ENCODE measurements at places on chromosomes 2 and 18. TPM values are rescaled to one million over a fixed set of nuclear protein-coding genes. Genes with fewer than 3 reads are reported as not detected.

- no peak for DNase-seq
Observed at GRCh38 chr2:69742322-69742952, 503 bp downstream of the ANXA4 start.

- DNase-seq, result peak; percentile 29
Observed at GRCh38 chr18:12516049-12516630, 108.4 kb downstream of the PRELID3A start.

- no peak for DNase-seq
Observed at GRCh38 chr2:129237966-129238725, 741.3 kb upstream of the RAB6C start.

DNA sequence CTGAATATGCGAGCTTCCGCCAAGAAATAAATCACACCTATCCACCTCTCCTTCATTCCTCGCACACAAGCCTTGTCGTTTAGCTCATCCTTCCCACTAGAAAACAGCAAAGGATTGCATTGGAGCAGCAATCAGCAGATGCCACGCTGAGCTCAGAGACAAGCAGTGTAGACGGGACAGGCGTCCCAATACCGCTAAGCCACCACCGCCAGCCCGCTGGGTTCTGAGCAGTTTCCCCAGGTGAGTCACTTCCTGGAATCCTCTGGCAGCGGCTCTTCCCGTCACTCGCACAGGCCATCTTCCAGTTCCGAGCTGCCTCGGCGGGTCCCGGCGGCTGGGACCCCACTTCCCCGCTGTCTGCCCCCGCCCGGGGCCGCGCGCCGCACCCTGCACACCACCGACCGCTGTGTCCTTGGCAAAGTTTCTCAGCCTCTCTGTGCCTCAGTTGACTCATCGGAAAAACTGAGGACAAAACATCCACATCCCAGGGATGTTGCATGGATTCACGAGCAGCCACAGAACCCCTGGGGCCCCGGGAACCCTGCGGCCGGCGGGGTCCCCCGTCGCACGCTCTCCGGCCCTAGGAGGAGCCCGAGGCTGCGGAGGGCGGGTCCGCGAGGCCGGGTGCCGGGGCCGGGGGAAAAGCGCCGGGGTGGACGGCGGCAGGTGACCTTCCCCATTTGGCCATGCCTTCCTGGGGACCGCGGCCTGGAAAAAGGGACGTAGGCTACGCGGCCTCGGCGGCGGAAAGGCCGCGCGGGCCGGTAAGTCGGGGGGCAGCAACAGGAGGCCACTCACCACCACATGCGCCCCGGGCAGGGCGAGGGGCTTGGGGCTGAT lies 573 bp downstream of the KDSR start:
- DNase-seq, result peak; percentile 87

GRCh38 chr2:216914491-216914890 lies 54.6 kb upstream of the TNP1 start:
- no peak for DNase-seq

GRCh38 chr2:122150524-122151280 lies 395.3 kb downstream of the TSN start:
- DNase-seq, result no peak

GRCh38 chr2:64137567-64137966 lies 6.7 kb downstream of the PELI1 start:
- DNase-seq, result no peak

DNA sequence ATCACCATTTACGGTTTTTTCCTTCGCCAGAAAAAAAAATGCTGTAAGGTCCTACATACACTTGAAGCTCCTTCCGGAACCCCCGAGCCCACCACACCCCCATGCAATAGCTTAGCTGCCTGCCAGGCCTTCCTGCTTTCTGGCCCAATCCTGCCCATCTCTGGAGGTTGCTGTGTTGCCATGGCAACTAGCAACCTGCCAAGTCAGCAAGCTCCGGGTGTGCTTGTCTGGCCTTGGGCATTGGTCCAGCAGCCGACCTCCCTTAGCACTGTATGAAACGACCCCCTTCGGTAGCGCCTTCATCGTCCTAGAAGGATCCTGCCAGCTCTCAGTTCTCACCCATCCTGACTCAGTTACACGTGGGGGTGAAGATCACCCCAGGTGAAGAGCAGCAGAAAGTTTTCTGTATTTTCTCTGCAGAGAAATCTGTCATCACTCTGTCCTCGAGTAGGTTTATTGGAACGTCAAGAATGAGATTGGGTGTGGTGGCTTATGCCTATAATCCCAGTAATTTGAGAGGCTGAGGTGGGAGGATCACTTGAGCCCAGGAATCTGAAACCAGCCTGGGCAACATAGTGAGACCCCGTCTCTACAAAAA lies 47.4 kb upstream of the MTCL1 start:
- no peak for DNase-seq

DNA sequence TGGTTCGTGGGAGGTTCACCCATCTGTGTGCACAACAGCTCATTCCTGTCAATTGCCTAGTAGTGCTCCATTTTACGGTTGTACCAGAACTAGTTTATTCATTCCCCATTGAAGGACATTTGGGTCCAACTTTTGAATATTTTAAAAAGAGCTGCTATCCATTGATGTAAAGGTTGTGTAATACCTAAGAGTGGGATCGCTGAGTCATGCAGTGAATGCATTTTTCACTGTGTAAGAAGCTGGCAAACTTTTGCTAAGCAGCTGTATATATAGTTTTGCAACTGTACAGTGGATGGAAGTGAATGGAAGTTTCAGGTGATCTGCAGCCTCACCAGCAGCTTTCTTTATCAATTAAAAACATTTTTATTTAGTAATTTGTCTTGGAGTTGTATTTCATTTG lies 104.5 kb downstream of the DCDC2C start:
- no peak for DNase-seq

GRCh38 chr2:109648041-109648527 lies 33.9 kb downstream of the SOWAHC start:
- peak; percentile 78 for DNase-seq

- no peak for DNase-seq
Observed at GRCh38 chr2:206408323-206409320, 34.7 kb upstream of the ADAM23 start.

DNA sequence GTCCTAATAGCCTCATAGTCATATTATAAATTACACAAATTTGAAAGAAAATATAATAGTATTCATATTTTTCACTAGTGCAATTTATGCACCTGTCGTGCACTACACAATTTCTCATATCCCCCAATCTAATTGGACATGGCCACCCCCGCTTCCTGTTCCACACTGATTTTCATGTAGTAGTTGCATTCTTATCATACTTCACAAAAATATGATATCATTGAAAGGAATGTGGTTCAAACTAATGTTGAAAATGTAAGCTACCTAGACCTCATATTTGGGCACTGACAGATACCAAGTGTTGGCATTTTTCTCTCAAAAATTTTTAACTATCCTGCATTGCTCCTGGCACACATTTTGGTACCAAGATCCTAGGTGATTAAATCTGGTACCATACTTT lies 985.5 kb upstream of the POU3F3 start:
- no peak for DNase-seq

DNA sequence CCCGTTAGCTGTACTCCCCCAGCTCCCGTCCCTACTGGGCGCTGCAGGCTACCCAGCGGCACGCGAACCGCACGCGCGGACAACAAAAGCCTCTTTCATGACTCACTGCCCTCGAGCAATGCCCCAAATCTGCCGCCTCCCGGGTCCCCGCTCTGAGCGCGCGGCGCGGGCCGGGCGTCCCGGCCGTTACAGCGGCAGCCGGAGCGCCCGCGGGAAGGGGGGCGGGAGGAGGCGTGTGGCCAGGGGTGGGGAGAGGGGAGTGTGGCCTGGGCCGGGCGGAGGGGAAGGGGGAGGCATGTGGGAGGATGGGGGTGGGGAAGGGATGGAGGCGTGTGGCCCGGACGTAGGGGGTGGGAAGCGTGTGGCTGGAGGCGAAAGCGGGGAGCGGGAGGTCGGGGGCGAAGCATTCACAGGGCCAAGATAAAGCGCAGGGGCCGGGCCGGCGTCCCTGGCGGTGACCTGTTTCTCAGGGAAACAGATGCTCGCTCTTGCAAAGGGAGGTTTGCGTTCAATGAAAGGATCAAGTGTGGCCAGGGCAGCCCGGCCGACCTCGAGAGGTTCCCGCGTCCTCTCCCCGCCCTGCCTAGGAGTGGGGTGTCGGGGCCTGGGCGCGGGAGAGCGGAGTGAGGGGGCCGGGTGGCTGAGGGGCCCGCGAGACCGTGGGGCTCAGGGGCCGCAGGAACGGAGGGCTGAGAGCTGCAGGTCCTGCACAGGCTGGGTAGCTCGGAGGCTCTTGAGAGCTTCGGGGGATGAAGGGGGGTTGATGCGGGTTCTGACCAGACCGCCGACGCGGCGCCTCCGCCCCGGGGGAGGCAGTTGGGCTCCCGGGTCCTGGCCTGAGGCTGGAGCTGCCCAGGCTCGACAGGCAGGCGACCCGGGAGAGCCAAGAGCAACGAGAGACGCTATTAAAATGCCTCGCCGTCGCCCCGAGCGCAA lies 3.5 kb upstream of the NEUROD1 start:
- peak; percentile 68 for DNase-seq

DNA sequence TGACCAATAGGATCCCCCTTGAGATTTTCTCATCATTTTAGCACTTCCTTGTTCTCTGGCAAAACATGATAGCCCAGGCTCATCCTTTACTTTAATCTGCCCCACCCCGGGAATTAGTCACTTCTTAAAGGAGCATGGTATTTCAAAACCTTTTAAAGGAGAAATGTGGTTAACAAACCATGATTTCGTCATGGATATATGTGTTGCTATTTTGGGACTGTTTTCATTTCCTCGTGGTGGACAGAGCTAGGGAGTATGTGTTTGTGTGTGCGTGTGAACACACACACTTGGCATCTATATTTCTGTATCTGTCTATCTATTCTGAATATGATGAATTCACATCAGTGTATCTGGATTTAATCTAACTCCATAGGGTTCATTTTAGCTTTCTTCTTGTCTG lies 128.1 kb downstream of the BIRC6 start:
- DNase-seq, result peak; percentile 53

DNA sequence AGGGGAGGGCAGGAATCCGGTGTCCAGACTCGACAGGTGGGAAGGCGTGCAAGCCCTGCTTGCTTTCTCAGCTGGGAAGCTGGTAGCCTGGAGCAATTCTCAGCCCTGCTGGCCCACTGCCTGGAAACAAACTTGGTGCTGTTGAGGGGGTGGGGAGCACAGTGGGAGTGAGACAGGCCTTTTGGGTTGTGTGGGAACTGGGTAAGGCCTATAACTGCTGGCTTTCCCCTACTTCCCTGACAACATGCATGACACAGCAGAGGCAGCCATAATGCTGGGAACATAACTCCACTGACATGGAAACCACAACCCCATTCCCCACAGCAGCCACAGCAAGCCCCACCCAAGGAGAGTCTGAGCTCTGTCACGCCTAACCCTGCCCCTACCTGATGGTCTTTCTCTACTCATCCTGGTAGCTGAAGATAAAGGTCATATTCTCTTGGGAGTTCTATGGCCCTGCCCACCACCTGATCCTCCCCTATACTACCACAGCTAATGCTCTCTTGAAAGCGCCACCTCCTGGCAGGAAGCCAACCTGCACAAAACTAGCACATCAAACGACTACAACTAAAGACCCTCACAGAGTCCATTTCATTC lies 122.9 kb upstream of the ACVR1C start:
- no peak for DNase-seq

DNA sequence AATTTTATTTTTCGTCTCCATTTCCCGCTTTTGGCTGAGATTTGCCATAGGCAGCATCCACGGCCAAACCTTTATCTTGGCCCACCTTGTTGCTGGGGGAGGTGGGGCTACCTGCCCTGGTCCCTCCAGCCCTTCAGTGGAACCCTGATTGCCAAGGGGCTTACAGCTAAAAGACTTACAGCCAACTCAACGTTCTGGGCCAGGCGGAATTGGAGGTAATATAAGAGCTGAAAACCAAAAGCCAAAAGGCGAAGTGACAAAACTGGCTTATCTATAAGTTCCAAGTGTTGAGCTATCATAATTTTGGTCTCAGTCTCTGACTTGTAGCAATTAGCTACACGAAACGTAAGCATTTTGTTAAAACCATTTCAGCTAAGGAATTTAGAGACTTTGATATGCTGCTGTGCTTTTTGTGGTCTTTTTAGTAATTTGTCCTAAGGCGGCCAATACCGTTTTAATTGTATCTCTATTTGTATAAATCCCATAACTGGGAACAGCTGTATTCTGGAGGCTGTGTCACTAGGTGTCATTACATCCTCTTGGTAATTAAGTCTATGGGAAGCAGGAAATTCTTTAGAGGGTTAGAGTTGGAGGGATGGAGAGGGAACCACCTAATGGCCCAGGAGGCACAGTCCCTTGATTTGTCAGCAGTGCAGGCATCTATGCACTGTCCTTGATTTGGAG lies 24.0 kb downstream of the PDCD1 start:
- no peak for DNase-seq

DNA sequence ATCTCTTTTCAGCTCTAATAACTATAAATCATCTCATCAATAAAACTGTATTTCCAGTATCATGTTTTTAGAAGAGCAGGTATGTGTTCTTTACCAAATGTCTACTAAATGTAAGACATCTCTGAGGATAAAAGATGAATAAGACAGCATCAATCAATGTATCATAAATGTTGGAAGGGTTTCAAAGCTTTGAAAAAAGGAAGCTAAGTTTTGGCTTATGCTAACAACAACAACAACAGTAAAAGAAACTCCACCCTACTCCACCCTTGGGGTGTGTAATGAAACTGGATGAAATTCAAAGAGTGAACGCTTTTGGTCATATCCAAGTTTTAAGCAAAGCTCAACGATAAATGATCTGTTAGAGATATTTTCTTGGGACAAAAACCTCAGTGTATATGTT lies 17.1 kb downstream of the PRKD3 start:
- no peak for DNase-seq

- no peak for DNase-seq
Observed at GRCh38 chr2:141508806-141509595, 621.8 kb downstream of the LRP1B start.

DNA sequence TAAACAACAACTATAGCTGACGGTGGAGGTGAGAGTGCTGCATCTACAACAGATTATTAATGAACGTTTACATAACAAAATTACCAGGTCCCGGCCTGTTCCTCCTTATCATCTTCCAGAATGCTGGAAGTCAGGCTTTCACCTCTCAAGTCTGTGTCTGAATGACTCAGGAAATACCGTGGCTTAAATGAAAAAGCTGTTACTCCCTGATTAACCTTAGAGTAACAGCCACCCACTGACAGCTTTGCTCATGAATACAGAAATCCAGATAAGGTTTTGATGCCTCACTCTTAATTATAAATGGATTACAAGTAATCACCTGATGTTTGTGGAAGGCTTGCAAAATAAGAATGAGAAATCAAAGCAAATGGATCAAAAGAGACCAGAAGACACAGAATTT lies 885.3 kb upstream of the CELF4 start:
- DNase-seq, result no peak

DNA sequence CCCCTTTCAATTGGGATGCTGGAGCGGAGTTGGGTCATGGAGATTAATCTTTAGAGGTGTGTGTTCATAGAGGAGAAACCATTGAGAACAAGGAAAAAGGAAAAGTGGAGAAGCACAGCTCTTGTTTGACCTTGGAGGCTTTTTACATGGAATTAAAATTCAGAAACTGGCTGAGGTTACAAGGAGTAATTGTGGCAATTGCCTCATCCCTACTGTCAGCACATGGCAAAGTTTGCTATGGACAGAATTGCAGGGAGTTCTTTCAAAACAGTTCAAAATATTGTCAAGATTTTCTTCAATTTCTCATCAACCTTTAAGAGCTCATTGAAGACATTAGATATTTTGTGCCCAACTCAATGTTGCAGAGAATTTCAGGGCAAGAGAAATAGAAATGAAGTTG lies 232.7 kb downstream of the SLC8A1 start:
- DNase-seq, result no peak

The SPHKAP gene
- not detected for total RNA-seq

The SCYGR8 gene
- not detected for total RNA-seq

The M1AP gene
- under 0.01 TPM for total RNA-seq

The COBLL1 gene
- 10.9 TPM for total RNA-seq

The R3HDM1 gene
- 12.3 TPM for total RNA-seq

The IL1F10 gene
- total RNA-seq, result not detected

The CD302 gene
- 14.5 TPM for total RNA-seq

The PDE1A gene
- total RNA-seq, result 42.0 TPM

The ALKAL2 gene
- total RNA-seq, result not detected

Data from osteoblast (primary cell).